ENCODE measurements at places on chromosomes 12 and 14.

DNA sequence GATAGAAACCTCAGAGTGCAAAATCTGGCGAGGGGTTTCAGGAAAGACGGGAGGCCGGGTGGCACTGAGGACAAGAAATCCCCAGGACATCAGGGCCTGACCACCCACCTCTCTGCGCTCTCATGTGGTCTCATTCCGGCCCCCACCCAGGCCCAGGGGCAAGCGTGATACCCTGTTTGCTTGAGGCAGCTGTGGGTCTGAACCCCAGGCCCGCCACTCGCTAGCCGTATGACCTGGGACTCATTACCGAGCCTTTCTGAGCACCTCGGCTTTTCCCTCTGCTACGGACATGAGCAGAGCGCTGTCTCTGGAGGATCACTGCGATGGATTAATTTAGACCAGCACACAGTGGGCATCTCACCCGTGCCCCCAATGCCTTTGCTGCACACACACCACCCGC lies 25.5 kb upstream of the BCDIN3D start:
- no peak for DNase-seq

DNA sequence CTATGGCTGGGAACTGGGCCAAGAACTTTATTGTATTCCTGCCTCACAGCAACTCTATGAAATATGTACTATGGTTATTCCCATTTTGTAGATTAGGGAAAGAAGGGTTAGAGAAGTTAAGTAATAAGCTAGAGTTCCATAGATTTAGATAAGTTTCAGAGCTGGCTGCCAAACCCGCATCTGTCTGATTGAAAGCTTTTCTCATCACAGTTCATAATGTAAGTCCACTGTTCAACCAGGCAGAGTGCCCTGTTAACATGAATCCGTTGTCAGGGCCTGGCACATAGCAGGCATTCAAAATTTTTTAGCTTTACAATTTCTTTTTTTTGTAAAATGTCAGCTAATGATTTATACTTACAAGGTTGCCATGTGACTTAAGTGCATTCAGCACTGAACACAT lies 467.3 kb downstream of the NRXN3 start:
- DNase-seq, result no peak

DNA sequence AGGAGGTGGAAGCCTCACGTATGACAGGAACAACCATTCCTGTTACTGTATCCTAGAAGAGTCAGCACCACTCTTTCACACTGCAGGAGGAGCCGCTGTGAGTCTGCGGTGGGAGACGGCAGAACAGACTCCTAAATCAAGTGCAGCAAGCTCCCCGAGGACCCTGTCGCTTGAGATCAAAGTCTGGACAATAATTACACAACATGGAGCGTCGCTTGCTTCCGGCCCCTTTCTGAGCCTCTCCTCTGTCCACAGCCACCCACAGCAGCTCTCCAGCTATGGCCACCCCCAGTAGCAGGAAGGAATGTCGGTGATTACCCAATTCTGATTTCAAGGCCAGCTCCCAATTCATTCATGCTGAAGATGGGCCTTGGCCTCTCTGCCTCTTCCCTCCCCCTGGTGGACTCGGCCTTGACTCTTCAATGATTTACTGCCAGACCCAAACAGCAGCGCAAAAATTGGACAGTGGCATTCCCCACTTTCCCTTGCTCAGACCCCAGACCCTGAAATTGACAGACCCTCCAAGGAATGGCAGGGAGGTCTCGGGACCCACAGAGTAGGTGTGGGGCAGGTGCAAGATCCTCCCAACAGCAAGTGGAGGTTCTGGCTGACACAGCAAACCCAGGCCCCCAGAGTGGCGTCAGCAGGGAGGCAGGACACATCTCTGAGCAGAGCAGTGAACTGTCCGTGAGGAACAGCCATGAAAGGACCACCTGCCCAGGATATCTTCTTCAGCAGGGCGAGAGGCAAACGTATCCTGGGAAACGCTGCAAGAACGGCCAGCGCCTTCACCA lies 272.7 kb upstream of the DIO3 start:
- no peak for DNase-seq

DNA sequence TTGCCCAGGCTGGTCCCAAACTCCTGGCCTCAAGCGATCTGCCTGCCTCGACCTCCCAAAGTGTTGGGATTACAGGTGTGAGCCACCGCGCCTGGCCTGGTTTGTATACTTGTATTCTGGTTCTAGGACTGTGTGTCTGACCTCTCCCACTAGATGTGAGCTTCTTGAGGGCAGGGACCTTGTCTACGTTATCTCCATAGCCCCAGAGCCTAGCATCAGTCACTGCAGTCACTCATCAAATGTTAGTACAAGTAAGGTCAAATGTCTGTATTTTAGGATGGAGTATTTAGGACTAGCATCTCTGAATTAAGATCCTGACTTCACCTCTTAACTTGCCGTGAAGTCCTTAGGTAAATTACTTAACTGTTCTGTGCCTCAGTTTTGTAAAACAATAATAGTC lies 2.9 kb downstream of the RILPL2 start:
- no peak for DNase-seq

GRCh38 chr14:56659378-56659777 lies 79.8 kb downstream of the TMEM260 start:
- no peak for DNase-seq

GRCh38 chr14:86961106-86961716 lies 1031.8 kb downstream of the GALC start:
- DNase-seq, result no peak

GRCh38 chr12:93766796-93767523 lies 89.8 kb downstream of the CRADD start:
- DNase-seq, result no peak

- DNase-seq, result no peak
Measured at GRCh38 chr14:99009871-99010270, 262.1 kb downstream of the BCL11B start.
